ENCODE measurements at places on chromosomes 12 and 14.

DNA sequence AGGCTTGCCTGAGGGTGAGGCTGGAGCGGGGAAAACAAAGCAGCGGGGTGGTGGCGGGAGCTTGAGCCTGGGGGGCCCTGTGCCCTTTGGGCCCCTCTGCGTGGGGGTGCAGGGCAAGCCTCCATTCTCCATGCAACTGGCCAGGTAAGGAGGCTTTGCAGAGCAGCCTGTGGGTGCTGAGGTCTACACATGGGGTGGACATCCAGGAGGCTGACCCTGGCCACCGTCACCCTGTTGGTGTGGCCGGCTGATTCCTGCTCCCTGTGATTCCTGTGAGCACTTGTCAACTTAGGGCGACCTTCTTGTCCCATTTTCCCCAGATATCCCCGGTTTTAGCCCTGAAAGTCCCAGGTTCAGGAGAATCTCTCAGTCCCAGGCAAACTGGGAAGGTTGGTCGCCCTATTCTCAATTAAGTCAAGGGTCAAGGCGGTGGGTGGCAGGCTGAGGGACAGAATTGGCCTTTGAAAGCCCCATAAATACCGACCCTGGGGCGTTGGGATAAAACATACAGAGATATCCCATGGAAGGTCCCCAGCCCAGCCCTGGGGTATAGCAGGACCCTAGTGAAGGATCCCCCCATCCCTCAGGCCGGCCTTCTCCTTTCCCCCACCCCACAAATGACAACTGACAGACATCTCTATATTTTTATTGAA, 70.5 kb downstream of the PRIMA1 start:
- no peak for DNase-seq

- no peak for DNase-seq
These were observed 37.8 kb downstream of the ARF6 start for GRCh38 chr14:49930720-49931119.

DNA sequence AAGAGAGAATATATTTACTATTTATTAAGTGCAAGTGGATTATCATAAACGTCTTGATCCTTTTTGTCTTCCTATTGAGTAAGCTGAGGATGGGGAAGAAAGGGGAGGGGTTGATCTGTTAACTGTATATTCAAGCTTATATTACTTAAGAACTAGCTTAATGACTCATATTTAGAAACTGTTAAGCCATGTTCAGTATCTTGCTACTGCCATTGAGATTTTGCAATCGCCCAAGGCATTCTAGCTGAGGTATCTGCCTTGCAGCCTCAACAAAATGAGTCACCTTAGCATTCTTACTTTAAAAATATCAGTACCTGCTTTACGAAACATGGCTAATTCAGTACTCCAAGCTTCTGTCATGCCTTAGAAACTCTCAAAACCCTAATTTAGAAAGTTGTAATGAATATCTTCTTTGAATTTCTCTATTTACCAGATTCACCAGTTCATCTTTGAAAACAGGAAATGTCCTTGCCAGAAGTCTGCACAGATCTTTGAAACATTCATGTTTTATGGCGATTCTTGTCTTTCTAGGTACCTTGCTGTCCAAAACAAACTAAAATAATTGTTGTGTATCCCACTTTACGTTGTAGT, 76.1 kb downstream of the ALG10B start:
- no peak for DNase-seq

GRCh38 chr12:93540466-93540865, 32.0 kb upstream of the SOCS2 start:
- DNase-seq, result no peak

- no peak for DNase-seq
These were observed 306.6 kb upstream of the MIS18BP1 start for GRCh38 chr14:45559626-45560025.

GRCh38 chr14:49992901-49993339, 100.0 kb downstream of the ARF6 start:
- peak; percentile 66 for DNase-seq

- DNase-seq, result no peak
These were observed 232.4 kb upstream of the SFSWAP start for GRCh38 chr12:131478468-131478867.

DNA sequence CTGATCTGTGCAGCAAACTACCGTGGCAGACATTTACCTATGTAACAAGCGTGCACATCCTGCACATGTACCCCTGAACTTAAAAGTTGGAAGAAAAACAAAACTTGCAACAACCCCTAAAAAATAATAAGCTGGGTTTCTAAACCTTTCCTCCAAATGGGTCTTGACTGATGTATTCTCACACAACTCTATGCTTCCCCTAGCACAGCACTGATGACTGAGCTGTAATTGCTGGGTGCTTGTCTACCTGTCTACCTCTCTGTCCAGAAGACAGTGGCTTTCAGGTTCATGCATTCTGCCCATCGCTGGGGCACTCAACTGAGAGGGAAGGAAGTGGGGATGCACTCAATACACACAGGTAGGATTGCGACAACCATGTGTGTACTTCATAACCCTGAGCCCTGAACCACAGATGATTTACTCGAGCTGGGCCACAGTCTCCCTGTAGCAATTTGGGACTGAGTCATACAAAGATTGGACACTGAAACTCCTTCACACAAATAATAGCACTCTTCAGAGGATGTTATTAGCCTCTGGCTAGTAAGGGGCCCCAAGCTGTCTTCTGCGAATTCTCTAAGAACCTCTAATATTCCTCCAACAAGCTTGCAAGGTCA, 44.8 kb upstream of the TMPO start:
- no peak for DNase-seq

GRCh38 chr12:105980085-105980484, 158.7 kb downstream of the NUAK1 start:
- DNase-seq, result no peak

DNA sequence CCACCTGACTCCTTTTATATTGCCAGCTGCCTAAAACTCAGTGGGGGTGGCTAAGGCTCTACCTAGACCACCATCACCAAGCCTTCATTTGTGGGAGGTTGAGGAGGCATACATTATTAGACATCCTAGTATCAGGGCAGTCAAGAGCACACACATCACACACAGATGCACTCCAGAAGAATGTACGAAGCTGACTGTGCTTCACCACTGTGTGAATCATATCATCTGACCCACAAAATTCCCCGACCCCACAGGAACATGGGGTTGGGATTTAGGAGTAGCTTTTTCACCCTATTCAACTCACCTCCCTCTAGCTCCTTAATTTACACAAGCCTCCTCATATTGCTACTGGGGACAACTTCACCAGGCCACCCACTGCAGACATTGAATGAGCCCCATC, 64.8 kb upstream of the BDKRB2 start:
- DNase-seq, result no peak

DNA sequence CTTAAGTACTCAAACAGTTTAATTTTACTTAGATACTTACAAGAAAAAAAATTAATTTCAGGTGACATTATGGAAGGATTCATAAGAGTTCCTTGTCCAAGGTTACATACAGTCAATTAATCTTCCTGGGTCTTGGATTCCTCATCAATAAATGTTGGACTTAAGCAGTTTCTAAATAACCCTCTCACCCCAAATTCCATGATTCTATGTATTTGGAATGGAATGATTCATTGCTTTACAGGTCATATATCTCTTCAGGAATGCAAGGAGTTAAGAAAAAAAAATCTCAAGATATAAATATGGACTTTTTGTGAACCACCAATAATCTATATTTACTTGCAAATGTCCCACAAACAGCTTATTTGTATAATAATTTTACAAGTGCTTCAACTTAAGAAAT, 84.2 kb upstream of the BMP4 start:
- DNase-seq, result no peak

- DNase-seq, result no peak
These were observed 85.1 kb downstream of the GCH1 start for GRCh38 chr14:54817506-54817905.

- no peak for DNase-seq
These were observed 261.2 kb downstream of the ACSS3 start for GRCh38 chr12:81339071-81339470.

DNA sequence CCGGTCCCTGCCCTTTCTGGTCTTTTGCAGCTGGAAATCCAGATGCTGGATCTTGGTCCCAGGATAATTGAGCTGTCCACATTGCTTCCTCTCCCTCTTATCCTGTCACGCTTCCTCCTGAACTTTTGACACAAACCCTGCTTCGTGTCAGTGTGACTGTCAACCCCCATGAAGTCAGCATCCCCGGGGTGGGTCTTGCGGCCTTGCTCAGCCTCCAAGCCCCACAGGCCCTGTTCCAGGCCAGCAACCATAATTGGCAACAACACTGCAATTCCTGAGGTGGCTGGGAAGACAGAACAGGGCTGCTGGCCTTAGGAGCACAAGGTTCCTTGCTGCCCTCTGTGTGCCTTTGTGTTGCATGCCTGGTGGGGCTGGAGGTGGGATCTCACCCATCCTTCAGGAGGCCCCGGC, 74.9 kb downstream of the NTF3 start:
- DNase-seq, result no peak

DNA sequence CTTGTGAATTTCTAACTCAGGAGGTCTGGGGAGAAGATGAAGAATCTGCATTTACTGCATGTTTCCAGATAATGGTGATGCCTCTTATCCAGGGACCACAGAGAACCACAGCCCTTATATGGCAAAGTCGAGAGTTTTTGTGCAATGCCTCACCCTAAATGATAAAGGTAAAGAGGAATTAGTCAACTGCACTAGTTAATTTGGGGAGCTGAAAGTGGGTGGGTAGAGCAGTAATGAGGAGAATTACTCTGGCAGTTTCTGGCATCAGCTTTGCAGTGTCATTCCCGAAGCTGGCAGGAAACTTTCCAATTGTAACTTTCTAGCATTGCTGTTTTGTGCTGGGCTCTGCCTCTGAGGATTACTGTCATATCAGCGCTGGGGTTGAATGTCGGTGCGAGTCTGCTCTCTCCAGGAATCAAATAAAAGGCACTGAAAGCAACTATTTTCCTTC, 10.3 kb downstream of the EGLN3 start:
- DNase-seq, result no peak

DNA sequence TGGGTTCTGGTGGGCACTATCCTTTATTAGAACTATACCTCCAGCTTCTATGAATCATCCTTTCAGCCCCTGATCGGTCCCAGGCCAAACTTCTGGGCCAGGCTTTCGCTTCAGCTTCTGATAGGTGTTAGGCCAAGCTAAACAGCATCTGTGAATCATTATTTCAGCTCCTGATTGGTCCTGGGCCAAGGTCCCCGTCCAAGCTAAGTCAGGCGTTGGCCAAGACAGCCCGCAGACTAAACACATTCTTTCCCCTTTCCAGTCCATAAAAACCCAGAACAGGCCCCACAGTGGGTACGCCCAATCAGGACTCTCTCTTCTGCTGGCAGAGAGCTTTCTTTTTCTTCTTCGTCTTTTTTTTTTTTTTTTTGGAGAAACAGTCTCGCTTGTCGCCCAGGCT, 1808.9 kb upstream of the SEL1L start:
- no peak for DNase-seq

- DNase-seq, result no peak
These were observed 107.0 kb downstream of the VRK1 start for GRCh38 chr14:96904201-96904600.

GRCh38 chr12:41681898-41682297, 462.8 kb downstream of the GXYLT1 start:
- DNase-seq, result no peak

- DNase-seq, result no peak
These were observed 26.9 kb downstream of the DAAM1 start for GRCh38 chr14:59215322-59215721.

- no peak for DNase-seq
These were observed 114.4 kb downstream of the PRKCH start for GRCh38 chr14:61435563-61436337.

DNA sequence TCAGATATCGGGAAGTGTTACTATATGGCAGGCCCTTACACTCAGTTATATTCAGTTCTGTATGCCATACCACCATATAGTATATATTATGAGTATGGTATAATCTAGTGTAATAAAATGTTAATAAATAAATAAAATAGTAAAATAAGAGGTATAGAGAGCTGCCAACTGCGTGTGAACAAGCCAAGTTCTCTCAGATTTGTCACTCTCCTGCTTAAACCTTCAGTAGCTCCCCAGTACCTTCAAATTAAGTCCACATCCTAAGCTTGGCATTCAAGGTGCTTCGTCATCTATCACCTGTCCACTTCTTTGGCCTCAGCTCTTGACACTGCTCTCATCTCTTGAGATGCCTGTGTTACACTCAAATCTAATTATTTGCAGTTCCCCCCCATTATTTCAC, 12.8 kb upstream of the CREBL2 start:
- no peak for DNase-seq

DNA sequence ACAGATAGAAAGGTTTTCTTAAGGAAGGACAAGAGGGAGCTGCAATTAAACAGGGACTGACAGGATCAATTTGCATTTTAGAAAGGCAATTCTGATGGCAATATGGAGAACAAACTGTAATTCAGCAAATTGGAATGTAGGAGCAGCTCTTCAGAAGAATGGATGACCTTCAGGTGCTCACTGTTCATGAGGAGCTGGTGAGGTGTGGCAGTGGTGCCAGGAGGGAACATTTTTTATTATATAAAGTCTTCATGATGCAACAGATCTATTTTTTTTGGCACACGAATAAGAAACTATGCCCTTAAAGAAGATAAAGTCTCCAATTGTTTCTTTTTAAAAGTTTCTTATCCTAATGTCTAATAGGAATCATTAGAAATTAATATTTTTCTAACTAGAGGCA, 151.7 kb downstream of the SLC38A4 start:
- DNase-seq, result no peak

DNA sequence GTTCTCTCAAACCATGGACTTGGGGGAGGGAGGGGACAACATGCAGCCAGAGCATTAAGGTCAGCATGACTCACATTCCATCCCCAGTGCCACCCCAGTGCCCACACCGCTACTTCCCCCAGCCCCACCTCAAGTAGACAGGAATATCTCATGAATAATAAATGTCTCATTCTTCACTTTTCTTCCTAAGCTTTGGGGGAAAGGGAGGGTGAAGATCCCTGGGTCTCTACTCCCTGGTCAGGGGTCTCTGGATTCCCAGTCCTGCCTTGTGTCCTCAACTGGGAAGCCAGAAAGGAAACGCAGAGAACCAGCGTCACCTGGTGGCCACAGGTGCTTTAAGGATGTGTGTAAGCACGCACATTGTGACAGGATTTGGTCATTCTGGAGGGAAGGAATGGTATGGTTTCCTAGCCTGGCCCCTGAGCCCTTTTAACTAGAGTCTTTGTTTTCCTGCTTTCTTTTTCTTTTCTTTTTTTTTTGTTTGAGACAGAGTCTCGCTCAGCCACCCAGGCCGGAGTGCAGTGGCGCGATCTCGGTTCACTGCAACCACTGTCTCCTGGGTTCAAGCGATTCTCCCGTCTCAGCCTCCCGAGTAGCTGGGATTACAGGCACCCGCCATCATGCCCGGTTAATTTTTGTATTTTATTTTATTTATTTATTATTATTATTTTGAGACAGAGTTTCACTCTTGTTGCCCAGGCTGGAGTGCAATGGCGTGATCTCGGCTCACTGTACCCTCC, 3.4 kb downstream of the GPR84 start:
- DNase-seq, result peak; percentile 74

DNA sequence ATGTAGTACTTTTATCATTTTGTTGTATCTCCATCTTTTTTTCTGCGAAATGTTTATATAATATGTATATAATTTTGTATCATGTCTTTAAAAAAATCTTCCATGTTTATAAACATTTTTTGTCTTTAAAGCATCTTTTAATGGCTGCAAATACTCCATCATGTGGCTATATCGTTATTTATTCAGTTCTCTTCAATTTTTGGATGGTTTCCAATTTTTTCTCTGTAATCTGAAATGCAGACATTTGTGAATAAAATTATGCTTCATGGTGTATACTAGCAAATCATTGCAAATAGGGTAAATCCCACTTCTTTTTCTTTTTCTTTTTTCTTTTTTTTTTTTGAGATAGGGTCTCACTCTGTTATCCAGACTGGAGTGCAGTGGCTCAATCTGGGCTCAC, 54.0 kb downstream of the CPSF2 start:
- DNase-seq, result no peak

Data from activated CD4-positive, alpha-beta T cell treated with anti-CD3 and anti-CD28 coated beads for 48 hours (primary cell).